Natural killer cell (primary cell): ENCODE measurements at places on chromosomes 5 and 9. TPM values are rescaled to one million over a fixed set of nuclear protein-coding genes. Genes with fewer than 3 reads are reported as not detected.
A peak's percentile ranks its signal among the peaks of the same experiment; 100 is the strongest.

- no peak for DNase-seq
Measured at GRCh38 chr9:110429453-110429852, 91.8 kb upstream of the TXNDC8 start.

GRCh38 chr9:89427621-89428221, 70.2 kb downstream of the SEMA4D start:
- DNase-seq, result peak; percentile 72

GRCh38 chr5:23677996-23678395, 170.6 kb downstream of the PRDM9 start:
- no peak for DNase-seq

DNA sequence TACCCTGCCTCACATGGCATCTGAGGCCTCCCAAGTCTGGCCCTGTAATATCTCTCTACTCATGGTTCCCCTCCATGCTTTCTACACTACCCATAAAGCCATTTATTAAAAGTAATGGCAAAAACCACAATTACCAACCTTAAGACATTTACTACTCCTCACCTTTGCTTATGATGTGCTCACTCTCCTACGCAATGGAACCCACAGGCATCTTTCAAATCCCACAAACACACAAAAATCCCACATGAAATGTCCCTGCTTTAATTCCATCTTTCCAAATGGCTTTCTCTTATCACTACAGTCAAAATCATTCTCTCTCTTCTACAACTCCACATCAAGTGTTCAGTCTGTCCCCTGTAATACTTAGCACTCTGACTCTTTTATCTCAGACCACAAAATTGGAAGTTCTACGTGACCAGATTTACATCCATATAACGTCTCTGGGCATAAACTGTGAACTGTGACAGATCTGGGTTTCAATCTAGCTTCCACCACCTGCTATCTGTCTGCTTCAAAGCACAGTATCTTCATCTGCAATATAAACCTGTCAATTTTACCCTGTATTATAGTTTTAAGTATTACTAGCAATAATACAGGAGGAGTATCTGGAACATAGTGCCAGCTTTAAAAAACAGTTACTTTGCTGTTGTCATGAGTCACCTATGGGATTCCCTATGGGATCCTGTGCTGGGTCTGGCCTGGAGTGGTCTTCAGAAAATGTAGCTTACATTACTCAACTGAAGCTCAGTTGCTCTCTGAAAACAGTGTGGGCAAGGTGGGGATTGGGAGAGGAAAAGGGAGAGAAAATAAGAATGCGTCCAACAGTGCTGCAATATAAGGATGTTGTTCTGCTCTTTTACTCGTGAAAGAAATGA, 137.1 kb upstream of the TRIM32 start:
- no peak for DNase-seq

- no peak for DNase-seq
Measured at GRCh38 chr5:21709770-21710169, 1143.4 kb downstream of the CDH12 start.

DNA sequence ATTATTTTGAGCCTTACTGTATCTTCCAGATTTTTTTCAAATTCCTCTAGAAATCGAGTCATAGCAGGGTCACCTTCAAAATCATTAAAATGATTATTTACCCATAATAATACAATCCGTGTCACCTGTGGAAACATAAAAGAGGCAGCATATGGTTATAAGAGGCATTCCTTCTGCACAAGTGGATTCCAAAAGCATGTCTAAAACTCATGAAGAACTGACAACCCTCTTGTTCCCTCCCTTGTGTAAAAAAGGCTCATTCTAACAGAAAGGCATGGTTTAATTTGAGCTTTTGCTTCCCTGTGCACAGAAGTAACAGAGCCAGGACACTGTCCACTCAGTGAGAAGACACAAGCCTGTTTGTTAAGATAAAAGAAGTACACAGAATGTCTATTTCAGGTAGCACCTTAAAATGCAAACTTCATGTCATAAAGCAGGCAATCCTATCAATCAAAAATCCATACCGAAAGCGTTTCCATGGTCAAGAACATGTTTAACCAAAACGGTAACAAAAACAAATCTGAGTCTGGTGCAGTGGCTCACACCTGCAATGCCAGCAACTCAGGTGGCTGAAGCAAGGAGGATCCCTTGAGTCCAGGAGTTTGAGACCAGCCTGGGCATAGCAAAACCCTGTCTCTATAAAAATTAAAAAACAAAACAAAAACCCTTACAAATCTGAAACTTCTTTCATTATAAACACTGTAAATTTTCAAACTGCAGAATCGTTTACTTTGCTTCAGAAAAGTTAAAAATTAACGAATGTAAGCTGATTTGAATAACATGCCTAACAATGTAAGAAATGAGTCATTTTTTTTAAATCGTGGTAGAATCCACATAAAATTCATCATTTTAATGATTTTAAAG, 139.3 kb downstream of the RAPGEF6 start:
- DNase-seq, result no peak

DNA sequence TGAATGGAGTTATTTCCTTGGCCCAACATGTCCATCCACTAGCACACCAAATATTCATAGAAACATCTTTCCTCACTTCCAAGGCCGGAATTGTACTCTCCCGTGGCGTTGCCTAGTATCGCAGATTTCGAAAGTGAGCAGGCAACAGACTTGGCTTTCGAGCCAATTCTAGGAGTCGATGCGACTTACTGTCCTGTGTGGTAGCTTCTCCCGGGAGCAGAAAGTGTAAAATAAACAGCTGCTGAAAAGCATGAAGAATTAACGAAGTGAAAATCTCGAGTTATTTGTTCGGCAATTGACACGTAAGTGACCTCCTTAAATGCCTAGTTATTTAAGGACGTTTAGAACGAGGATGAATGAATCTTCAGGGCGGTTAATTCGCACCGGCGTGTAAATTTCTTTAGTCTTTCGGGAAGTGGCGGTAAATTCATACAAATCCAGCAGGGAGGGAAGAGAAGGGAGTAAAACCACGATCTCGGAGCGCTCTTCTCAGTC, 449 bp upstream of the PCSK5 start:
- DNase-seq, result no peak

DNA sequence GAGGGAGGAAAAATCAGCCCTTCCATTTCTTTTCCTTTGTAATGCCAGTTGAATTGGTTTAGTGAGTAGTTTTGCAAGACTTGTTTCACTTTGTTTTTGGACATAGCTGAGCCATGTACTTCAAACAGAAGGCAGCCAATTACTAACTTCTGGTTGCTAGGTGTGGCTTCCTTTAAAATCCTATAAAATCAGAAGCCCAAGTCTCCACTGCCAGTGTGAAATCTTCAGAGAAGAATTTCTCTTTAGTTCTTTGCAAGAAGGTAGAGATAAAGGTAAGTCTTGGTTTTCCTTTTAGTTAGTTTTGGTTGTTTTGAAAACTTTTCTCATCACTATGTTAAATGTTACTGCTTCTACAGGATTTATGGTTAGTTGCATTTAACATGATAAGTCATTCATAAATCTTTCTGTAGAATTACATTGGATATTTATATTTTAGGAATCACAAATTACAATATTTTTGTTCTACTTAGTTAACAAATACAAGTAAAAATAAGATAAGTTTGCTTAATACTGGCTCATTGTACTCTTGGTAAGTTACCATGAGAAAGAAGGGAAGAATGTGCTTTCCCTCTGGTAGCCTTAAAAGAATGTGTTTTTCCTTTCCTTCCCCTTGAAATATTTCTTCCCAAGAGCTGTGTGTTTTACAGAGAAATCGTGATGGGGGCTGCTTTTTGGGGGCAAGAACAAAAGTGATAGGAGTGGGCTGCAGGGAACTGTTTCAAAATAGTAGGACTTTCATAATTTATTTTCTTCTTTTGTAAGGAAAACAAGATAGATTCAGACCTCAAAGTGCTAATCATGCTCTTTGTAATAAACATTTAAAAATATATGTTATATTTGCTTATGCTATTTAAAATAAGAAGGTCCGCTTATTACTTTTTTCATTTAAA, at the start of gene ANXA1:
ANXA1 (plus strand) TSS at position 213 of the 890 bp plus-strand sequence. CDS start 6,671 bp downstream, outside the sequence.
- DNase-seq, result peak; percentile 76

ELOVL7 gene
- 0.48 TPM for total RNA-seq

PDE8B gene
- not detected for total RNA-seq

KCNN2 gene
- total RNA-seq, result not detected

TMEM232 gene
- total RNA-seq, result 0.45 TPM

ZNF879 gene
- 4.2 TPM for total RNA-seq
